ENCODE measurements at places on chromosomes 3 and 15.
A peak's percentile ranks its signal among the peaks of the same experiment; 100 is the strongest.

DNA sequence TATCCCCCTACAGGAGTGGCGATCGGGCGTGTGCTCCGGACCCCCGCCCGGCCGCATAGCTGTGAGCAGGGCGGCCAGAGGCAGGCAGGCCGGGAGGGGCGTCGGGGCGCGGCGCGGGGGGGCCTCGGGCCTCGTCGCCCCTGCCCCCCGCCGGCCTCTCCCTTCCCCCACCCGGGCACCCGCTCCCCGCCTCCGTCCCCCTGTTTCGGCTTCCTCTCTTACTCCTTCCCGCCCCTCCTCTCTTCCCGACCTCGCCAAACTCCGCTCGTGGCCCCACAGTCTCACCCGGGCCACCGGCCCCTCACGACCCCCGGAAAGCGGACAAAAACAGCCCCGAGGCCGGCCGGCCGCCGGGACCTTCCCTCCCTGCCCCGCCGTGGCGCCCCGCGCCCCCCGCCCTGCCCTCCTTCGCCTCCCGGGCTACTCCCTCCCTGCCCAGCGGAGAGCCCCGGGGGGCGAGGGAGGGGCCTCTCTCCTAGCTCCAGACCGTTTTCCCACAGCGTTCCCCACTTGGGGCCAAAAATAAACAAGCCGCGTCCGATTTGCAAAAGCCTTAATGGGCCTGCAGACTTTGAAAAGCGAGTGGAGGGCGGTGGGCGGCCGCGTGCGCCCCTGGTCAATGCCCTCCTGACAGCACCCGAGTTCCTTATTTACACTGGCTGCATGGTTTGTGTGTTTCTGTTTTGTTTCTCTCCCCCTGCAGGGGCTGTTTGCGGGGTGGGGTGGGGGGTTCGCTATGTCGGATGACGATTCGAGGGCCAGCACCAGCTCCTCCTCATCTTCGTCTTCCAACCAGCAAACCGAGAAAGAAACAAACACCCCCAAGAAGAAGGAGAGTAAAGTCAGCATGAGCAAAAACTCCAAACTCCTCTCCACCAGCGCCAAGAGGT, 1.0 kb downstream of the UBE2E1 start:
- peak; percentile 85 for DNase-seq

- no peak for DNase-seq
Measured at GRCh38 chr15:87557881-87558280, 698.7 kb downstream of the NTRK3 start.

DNA sequence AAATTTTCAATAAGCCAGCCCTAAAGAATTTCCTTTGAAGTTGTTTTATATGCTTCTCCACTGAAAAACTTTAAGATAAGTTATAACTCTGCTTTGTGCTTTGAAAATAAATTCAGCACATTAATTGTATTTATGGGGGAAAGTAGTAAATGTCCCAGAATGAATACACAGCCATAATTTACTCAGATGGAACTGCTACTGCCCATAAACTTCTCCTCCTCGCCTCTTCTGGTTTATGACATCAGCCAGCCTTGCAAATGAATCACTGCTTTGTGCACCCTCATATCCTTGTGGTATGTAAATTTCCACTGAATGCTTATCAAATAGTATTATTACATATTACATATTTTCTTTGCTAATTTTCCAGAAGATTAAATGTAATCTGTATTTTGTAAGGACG, 302.0 kb downstream of the DIPK2A start:
- no peak for DNase-seq

DNA sequence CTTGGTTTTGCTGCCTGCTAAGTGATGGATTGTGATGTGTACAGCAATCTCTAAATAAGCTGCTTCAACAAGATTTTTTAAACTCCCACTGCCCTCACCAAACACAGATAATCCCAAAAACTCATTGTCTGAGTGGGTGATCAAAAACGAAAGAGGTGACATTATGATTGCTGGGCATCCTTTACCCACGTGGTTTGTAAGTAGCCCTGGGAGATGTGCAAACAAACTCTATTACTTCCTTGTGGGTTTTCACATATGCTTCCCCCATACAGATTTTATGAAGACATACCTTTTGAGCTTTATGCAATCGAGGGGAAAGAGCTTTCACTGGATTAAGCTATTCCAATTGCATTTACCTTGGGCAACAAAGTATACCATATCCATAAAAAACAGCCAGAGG, 1000.4 kb downstream of the FHIT start:
- no peak for DNase-seq

GRCh38 chr3:23175341-23176083, 27.6 kb upstream of the UBE2E2 start:
- DNase-seq: no peak

GRCh38 chr3:123374016-123374415, 74.9 kb downstream of the ADCY5 start:
- no peak for DNase-seq

Data from osteocyte (in vitro differentiated cells).